Amniotic epithelial cell (primary cell): ENCODE measurements at places on chromosomes 4 and X.
A peak's percentile ranks its signal among the peaks of the same experiment; 100 is the strongest.

DNA sequence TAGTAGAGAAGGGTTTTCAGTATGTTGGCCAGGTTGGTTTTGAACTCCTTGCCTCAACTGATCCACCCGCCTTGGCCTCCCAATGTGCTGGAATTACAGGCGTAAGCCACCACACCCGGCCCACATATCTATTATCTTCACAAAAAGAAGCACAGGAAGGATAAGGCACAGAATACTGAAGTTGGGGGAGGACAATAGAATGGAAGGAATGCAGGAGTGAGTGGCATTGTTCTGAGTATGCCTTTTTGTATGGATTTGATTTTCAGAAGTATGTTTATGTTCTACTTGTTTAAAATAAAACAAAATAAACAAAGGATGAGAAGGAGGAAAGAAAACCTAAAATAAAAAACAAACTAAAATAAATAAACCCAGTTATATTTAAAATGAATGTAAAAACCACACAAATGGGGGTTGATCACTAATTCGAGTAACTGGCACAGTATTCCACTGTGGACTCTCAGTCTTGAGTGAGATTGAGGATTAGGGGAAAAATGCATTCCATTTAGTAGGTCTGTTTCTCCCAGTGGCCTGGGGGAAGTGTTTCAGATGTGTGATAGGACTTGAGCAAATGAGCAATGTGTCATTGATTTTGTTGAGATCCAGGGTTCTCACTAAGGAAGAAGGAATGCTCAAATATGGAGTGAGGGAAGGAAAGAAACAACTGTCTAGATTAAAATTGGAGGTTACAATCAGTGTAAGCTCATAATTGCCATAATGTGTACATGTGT, 109.0 kb upstream of the C1QTNF7 start:
- DNase-seq: no peak

GRCh38 chr4:128769011-128769410, 40.5 kb upstream of the JADE1 start:
- DNase-seq: peak; percentile 75

DNA sequence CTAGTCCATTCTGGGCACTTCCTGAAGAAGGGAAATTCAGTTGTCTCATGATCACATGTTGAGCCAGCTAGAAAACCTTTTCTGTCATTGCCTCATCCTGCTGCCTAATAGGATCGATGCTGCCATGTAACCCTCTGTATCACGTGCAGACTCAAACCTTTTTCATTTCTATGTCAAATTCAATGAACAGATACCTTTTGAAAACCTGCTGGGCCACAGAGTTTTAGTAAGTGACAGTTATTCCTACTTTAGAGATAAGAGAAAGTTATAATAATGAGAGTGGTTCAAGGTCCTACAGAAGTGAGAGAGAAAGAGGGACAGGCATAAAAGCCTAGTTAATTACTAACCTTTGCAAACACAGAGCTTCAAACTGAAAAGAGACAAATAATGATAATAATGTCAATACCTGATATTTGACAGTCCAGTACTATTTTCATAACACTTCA, 46.0 kb downstream of the MAOA start:
- no peak for DNase-seq

- DNase-seq: no peak
These were observed 41.4 kb downstream of the MAML3 start for GRCh38 chr4:140112576-140112975.

GRCh38 chr4:133385161-133385954, 236.3 kb downstream of the PCDH10 start:
- DNase-seq: no peak

- DNase-seq: no peak
These were observed 9.1 kb downstream of the CHRDL1 start for GRCh38 chrX:110786486-110786885.

GRCh38 chr4:95198961-95199360, 349.8 kb downstream of the UNC5C start:
- peak; percentile 27 for DNase-seq

DNA sequence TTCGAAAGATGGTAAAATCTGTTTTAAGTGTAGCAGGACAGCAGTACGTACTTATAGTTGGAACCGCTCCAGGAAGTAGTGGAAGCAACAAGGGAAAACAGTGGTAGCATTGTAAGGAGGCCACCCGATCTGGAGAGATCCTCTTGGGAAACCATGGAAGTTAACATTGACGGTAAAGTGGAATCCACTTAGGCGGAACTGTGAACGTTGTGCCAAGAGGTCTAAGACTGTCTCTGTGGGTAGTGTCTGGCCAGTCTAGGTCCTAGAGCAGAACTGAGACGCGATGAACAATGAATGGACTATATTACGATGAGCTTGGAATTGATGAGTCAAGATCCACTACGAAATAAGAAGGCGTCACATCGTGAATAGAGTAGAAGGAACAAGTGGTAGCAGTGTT, 124.0 kb downstream of the TENM3 start:
- no peak for DNase-seq

DNA sequence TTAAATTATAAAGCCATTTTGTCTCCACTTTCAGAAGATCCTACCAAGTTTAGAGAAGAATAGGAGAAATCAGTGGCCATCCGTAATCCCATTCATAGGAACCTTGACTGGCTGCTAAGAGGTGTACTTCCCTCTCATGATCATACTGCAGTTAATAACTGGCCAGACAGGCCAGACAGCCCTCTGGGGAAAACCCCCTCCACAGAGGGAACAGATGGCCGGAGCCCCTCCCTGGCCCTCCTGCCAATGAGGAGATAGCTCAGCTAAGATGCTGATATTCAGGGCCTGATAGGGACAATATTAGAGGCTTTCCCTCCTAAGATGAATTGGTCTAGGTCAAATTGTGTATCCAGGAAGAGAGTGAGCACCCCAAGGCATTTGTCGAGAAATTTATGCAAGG, 200.0 kb upstream of the MAOA start:
- no peak for DNase-seq

DNA sequence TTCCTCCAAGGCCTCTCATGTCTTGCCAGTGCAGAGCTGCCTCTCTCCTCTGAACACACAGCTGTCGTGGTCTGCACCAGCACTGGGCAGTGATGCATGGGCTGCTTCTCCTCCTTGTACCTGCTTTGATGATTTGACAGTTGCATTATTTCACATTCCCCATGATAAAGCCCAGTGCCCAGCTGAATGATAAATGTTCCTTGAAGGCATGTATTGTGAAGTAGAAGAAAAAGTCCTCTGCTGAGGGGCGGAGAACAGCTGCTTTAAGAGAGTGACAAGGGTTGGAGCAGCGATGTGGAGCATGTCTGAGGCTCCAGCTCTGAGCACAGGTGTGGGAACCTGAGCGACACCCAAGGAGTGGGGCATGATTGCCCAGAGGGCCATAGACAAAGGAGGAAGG, 21.1 kb upstream of the TRIM2 start:
- no peak for DNase-seq

- peak; percentile 11 for DNase-seq
These were observed 27.3 kb downstream of the OFD1 start for GRCh38 chrX:13761606-13762414.

DNA sequence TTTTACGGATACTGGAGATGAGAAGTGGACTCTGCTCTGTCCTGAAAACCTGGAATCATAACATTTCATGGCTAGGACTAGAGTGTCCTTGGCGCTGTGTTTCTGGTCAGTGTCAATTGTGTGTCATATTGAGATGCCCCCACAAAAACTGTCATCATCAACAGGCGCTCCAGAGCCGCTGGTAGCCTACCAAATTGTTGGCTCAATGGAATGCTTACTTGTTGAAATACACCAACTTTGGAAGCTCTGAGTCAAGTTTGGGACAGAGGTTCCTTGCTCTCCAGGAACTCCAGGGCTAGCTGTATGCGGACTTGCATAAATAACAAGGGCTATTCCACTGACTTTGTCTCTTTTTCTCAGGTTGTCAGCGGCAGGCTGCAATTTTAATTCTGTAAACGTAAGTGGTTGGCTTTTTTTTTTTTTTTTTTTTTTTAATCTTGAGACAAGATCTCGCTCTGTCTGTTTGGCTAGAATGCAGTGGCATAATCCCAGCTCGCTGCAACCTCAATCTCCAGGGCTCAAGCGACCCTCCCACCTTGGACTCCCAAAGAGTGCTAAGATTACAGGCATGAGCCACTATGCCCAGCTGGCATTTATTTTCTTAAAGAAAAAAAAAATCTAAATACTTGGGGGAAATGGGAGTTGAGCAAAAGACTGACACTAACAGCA, 871 bp upstream of the HPGD start:
- no peak for DNase-seq

GRCh38 chr4:185745891-185746290, 66.1 kb downstream of the SORBS2 start:
- no peak for DNase-seq
